DMS79 (cell line): ENCODE measurements at places on chromosomes 7 and 10.
A peak's percentile ranks its signal among the peaks of the same experiment; 100 is the strongest.

DNA sequence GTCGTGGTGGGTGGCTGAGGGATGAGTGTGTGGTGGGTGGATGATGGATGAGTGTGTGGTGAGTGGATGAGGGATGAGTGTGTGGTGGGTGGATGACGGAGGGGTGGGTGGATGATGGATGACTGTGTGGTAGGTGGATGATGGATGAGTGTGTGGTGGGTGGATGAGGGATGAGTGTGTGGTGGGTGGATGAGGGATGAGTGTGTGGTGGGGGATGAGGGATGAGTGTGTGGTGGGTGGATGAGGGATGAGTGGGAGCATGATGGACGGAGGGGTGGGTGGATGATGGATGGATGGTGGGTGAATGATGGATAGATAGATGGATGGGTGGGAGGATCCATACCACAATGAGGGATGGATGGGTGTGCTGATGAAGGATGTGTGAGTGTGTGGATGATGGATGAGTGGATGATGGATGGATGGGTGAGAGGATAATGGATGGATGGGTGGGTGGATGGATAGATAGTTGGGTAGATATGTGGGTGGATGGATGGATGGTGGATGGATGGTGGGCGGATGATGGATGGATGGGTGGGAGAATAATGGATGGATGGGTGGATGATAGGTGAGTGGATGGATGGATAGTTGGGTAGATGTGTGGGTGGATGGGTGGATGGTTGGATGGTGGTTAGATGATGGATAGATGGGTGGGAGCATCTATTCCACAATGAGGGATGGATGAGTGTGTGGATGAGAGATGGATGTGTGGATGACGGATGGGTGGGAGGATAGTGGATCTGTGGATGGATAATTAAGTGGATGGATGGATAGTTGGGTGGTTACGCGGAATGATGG is 266.8 kb downstream of the CELF2 start:
- DNase-seq, result no peak

GRCh38 chr7:151089893-151090730 is 3.8 kb downstream of the AGAP3 start:
- DNase-seq, result no peak

DNA sequence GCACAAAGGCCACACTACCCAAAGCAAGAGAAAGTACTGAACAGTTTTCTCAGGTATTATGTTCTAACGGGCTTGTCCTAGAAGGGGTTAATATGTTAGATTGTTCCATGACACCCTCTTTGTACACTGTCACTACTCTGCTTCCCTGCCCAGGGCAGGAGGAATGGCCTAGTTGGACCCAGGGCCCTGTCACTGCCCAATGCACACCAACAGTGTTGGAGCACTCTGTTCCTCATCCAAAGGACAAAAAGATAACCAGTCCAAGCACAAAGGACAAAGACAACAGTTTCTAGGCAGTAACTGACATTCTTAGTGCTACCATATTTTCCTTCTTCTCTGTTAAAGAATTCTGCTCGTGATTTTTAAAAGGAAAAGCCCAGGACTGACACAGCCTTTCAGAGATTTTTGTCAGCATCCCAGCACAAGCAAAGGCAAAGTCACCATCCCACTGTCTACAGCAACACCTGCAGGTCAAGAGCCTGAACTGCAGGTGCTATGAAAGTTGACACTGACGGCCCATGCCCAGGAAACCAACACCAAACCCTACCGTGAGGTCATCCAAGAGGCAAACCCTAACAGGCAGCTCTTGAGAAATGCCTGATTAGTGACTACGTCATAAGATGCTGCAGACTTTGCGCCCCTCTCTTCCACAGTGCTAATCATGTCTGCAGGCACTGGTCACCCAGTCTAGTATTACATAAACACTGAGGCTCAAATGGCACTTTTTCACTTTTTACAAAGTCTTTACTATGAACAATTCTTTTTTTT is 13.2 kb downstream of the NUDCD3 start:
- DNase-seq, result peak; percentile 60

GRCh38 chr7:142787034-142787768 is 16.4 kb downstream of the PRSS2 start:
- DNase-seq, result no peak

- DNase-seq, result no peak
These were observed 327.0 kb downstream of the RNLS start for GRCh38 chr10:88256013-88256680.

DNA sequence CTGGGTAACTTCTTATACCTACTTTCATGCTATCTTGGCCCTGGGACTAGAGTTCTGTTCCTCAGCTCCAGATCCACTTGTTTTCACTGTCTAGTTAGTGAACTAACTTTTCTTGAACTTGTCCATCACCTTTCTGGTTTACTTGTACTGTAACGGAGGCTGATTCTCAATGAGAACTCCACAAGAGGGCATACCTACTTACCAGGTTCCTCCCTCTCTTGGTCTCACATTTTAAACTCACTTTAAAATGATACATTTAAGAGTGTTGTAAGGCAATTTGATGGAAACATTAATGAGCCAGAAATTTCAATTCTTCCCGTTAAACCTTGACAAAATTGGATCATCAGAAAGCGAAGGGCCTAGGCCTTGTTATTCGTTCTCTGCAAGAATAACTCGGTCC is 111.6 kb downstream of the MAGI2 start:
- no peak for DNase-seq

GRCh38 chr7:115135769-115136410 is 214.0 kb downstream of the MDFIC start:
- DNase-seq, result no peak

GRCh38 chr7:1322240-1323110 is 89.8 kb downstream of the UNCX start:
- DNase-seq, result no peak

DNA sequence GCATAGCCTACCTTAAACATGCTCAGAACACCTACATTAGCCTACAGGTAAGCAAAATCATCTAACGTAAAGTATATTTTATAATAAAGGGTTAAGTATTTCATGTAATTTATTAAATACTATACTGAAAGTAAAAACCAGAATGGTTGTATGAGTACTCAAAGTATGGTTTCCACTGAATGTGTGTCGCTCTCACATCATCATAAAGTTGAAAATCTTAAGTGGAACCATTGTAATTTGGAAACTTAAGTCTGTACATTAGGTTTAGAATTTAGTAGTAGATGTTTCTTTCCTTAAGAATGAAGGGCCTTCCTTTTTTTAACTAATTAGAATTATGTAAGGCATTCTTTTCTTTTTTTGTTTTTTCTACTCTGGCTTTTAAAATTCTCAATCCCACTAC is 240.0 kb upstream of the AOAH start:
- DNase-seq, result no peak

DNA sequence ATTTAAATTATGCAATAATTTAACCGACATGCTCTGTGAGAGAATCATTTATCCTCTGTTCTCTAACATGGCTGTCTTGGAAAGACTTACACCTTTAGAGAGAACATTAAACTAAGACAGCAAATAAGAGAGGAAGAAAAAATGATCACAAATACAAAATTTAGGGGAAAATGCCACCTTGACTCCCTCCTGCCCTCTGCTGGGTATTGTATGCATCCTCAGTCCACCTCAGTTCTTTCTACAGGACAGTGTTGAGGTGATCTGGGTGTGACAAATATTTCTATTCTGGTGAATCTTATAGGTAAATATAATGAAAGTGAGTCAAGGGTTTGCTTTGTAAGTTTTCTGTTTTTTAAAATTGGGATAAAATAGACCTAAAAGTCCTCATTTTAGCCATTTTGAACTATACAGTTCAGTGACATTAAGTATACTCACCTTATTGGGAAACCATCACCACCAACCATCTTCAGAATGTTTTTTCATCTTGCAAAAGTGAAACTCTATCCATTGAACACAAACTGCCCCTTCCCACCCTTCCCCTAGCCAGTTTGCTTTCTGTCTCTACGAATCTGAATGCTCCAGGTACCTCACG is 61.5 kb upstream of the ELMO1 start:
- DNase-seq, result no peak

GRCh38 chr10:113967126-113967525 is 76.5 kb upstream of the ADRB1 start:
- DNase-seq, result no peak

DNA sequence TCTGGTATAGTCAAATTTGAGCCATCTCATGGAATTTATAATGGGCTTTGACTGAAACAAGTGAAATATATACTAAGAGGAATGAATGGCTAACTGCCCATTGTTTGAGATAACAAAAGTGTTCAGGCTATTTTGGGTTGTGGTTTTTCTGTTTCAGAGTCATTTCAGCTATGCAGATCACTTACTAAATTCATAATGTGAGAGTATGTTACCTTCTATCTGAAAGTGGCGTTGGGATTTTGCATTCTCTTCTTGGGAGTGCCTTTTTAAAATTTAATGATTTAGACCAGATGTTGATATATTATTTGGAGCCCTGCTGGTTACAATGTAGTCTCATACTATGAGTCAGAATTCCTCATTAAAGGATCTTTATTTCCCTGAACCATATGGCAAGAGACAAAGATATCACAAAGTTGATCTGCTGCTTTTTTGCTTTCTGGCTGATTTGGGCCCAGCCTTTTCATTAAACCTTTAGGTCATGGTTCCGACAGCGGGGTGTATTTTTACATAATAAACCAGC is 10.4 kb downstream of the VCL start:
- no peak for DNase-seq

DNA sequence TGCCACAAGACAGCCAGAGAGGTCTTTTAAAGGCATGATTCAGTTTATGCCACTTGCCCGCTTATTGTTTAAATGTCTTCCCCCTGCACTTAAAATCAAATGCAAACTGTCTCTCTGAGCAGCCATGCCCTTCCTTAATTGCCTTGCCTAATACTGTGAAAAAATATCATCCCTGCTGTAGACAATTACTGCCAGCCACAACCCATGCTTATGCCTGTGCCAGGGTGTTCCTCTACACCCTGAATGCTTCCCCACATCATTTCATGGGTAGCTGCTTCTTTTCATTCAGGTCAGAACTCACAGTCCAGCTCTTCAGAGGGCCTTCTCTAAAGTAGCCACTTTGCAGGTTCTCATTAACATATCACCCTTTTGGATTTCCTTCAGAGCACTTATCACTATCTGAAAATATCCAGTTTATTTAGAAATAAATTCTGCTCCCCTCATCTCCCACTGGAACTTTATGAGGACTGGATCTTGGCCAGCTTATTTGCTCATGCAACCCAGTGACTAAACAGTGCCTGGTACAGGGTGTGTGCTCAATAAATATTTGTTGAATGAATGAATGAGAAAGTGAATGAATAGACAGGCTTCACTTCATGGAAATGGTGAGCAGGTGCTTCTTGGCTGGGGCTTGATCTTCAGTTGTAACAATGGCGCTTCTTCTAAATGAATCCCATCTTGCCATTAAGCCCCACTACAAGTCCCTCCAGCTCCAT is 162.4 kb upstream of the MDFIC start:
- DNase-seq, result peak; percentile 20

DNA sequence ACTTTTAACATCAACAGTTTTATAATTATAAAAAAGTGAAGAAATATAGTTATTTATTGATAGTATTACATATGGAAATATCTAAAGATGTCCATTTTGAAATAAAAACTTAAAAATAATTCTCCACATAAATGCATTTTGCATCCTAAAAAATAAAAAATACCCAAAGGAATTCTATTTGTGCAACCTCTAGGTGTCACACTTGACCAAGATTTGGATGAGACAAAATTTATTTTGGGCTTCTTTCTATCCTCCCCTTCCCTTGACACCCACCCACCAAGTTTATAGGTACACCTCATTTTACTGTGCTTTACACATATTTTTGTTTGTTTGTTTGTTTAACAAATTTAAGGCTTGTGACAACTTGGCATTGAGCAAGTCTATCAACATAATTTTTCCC is 3.3 kb upstream of the THSD7A start:
- DNase-seq, result no peak

DNA sequence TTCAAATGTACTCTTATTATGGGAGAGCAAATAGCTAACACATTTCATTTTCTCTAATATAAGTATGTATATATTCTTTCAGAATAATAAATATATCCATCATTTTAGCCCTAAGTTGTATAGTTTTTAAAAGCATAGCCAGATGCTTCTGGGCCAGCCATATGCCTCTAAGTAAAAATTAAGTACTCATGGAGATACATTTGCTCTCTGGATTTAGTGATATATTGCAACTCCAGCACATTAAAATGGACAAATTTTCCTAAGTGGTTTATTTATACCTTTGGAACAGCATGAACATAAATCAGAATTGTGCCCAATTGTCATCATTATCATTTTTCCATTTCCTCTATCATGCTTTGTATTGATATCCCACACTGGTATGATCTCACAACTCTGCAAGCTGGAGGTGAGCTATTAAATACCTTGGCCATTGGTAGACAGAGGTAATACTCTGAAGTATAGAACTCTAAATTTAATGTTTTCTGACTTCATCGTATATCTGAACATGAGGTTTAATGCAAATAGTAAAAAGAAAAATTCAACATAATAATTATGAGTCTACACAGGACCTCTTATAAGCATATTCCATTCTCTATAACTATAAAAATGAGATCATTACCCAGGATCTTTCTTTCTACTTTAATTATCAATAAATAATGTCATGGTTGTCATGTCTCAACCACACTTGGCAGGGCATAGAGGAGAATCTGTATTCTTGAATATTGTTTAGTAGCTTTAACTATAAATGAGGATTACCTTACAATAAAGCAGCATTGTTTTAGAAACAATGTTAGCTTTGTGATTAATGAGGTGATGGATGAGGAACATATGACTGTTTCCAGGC is 90.8 kb downstream of the AGMO start:
- no peak for DNase-seq

GRCh38 chr10:10911471-10911921 is 106.2 kb upstream of the CELF2 start:
- no peak for DNase-seq

DNA sequence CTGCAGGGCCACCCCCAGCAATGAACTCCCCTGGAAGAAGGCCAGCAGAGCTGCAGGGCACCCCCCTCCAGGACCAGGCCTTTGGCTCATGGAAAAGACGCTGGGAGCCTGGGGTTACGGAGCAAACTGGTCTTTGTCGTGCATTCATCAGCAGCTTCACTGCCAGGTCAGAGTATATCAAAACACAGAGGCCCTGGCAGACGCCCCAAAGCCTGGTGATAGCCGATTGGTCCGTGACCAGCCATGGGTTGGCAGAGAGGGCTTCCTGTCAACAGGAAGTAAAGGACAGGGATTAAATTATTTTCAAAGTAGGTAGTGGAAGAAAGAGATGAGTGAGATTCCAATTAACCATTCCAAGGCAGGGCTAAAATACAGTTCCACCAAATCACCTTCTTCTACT is 9.0 kb downstream of the PRKAG2 start:
- DNase-seq, result no peak

GRCh38 chr7:30905078-30906012 is 6.3 kb upstream of the AQP1 start:
- no peak for DNase-seq

GRCh38 chr7:66348959-66349358 is 143.8 kb downstream of the TPST1 start:
- DNase-seq, result no peak
